ENCODE measurements at places on chromosomes 1 and 21.

GRCh38 chr1:90174246-90174645 is 179.3 kb downstream of the ZNF326 start:
- no peak for DNase-seq

GRCh38 chr1:231663211-231663792 is 36.7 kb downstream of the DISC1 start:
- DNase-seq, result no peak

DNA sequence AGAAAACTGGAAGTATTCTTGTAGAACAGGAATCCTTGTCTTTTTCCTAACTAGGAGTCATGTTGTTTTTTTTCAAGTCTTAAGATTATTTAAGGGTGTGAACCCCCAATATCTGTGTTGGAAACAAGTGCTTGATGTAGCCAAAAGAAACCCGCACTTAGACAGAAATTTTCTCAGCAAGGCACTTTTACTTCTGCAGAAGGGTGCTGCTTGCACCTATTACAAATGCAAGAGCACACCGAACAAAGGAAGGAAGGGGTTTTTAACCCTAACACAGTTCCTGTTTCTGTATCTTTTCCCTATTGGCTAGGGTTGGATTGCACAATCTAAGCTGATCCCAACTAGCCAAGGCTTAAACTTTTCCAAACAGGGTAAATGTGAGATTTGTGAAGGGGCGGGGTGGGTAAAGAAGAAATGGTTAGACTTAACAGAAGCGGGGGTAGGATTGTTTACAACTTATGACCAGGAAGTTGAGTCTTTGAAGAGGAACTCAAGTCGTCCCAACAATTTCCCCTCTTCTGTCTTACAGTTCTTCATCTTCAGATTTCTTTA is 75.1 kb downstream of the ZFYVE9 start:
- no peak for DNase-seq

- no peak for DNase-seq
Observed at GRCh38 chr1:95415146-95415545, 181.1 kb downstream of the RWDD3 start.

- no peak for DNase-seq
Observed at GRCh38 chr1:237811633-237812032, 79.1 kb downstream of the ZP4 start.

DNA sequence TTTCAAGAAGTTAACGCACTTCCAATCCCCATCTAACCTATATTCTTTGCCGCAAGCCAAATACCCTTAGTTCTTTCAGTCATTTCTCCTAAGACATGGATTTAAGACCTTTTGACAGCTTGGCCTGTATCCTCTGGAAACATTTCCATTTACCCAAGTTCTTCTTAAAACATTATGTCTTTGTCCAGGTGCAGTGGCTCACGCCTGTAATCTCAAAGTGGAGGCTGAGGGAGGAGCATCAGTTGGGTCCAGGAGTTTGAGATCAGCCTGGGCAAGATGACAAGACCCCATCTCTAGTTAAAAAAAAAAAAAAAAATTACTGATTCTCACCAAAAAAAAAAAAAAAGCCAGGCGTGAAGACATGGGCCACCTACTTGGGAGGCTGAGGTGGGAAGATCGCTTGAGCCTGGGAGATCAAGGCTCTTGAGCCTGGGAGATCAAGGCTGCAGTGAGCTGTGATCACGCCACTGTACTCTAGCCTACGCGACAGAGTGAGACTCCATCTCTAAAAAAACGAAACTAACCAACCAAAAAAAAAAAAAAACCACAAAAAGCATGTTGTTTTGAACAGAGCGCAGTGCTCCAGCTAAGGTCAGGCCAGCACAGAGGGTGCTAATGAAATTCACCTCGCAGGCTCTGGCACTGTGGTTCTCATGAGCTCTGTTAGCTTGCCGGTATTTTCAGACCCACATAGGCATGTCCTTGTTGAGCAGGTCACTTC is 36.0 kb downstream of the NUAK2 start:
- peak; percentile 49 for DNase-seq

- DNase-seq, result no peak
Observed at GRCh38 chr1:3639397-3639911, 10.4 kb downstream of the WRAP73 start.

GRCh38 chr1:203480525-203481084 is 5.0 kb downstream of the PRELP start:
- peak; percentile 5 for DNase-seq

All from activated gamma-delta T cell treated with anti-CD3 and anti-CD28 coated beads, Interleukin-2, amount 50 U/mL, for 16 hours (primary cell).